ENCODE measurements at places on chromosomes 2 and 18.

- DNase-seq: no peak
Measured at GRCh38 chr2:191280290-191280689, 35.1 kb downstream of the MYO1B start.

- no peak for DNase-seq
Measured at GRCh38 chr18:63182861-63183260, 136.7 kb downstream of the BCL2 start.

DNA sequence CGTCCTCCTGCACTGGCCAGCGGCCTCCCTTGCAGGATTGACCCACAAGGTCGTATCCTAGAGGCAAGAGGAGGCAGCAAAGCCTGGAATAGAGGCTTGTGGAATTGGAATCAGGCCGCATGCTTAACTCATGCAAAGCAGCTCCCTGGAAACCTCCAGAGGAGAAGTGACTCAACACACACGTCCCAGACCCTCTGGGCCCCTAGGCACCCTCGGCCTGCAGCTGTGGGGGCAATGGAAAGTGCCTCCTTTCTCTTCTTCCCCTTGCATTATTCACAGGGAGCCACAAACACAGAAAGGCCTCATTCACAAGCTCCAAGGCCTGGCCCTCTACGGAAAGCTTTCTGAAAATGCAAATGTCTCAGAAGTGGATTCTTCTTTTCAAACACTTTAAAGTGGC, 19.6 kb downstream of the SPATA3 start:
- no peak for DNase-seq

DNA sequence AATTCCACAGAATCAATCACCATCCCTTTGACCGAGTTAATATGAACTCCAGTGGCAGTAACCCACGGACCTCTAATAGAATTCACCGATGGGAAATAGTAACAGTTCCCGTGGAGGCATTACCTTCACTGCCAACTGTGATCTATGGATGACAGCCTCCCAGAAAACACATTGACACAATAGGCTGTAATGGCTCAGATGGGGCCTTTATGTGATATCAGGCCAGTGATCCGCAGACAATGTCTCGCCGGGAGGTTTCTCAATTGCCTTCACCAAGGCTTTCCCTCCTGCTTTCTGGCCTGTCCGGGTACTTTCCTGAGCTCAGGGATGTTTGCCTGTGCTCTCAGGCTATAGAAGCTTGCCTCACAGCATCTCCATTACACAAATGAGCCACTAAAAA, 34.4 kb upstream of the KLF7 start:
- DNase-seq: no peak

DNA sequence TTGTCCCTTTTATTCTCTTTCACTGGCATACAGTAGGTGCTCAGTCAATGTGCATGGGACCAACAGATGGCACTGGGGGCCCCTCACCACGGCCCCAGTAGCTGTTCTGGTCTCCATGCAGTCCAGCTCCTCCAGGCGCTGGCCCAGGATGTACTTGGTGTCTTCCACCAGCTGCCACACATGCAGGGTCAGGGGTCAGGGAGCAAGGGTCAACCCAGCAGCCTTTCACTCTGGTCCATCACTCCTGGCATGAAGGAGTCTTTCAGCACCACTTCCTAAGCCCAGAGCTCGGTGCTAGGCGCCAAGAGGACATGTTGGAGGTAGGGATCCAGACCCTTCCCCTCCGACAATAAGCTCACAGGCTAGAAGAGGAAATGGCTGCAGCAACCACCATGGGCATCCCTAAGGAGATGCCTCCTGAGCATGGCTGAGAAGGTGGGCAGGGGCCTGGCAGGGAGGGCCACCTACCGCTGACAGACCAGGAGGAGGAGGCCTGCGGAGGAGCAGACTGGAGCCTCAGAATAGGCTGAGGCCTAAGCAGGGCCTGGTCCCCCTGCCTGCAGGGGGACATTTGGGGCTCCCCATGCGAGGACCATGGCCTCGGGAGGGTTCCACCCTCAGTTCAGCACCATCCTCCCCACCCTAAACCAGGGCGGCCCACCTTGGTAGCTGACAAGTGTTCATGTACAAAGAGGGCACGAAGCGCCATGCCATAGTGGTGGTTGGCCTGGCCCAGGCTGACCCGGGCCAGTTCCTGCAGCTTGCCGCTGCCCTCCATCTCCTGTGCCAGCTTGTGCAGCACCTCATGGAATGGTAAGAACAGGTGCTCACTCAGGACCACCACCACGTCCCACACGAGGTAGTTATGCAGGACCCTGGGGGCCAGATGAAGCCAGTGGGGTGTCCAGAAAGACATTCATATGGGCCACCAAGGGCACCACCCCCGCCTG, 10.2 kb downstream of the ALPG start:
- DNase-seq: no peak

DNA sequence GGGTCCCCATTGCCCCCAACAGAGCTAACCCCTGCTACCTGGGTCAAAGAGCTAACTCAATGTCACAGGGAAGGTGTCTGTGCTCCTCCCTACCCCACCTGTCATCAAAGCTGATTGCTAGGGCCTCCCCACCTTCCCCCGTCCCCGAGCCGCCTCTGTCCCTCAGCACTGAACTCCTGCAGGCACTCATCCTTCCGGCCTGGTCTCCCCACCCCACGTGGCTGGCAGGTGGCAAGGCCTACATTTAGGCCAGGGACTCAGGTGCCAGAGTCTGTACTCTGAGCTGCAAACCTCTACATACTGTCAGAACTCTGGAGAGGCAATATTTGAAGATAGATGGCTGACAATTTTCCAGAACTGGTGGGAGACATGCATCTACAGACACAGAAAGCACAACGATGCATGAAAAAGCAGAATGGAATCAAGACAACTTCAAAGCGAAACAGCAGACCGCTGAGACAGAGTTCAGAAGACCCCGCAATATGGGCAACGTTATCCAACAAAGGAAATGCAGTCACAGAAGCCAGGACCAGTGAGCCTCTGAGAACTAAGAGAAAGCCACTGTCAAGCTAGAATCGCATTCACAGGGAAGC, 195.8 kb downstream of the HDAC4 start:
- DNase-seq: no peak

DNA sequence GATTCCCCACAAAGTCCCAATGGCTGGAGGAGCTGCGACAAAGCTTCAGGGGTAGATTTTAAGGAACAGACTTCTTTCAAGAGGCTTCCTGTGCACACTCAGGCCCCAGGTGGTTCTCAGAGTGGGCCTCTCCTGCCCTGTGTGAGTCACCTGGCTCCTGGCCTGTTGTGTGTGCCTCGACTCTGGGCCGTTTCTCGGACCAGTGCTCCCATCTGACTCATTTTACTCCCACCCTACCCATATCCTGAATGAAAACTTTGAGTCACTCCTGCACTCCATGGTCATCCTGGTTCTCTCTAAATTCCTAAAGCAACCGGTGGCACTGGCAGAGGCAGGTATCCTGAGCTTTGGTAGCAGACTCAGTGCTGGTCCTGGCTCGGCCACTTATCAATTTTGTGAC, 84.1 kb downstream of the CELF4 start:
- no peak for DNase-seq

DNA sequence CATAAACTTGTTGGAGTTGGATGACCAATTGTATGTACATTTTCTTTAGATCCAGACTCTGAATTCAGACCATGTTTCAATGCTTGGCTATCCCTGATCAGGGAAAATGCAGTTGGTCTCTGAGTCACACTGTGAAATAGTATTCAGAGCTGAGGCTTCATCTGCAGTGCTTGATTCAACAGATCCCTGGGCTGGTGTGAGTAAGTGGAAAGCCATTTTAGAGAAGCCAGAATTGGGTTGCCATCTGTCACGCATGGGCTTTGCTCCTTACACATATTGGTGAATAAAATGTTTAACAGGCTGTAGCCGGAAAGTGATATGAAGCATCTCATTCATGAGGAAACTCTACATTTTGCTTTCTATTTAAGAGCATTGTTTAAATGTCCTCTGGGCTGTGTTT, 50.0 kb upstream of the ACYP2 start:
- no peak for DNase-seq

DNA sequence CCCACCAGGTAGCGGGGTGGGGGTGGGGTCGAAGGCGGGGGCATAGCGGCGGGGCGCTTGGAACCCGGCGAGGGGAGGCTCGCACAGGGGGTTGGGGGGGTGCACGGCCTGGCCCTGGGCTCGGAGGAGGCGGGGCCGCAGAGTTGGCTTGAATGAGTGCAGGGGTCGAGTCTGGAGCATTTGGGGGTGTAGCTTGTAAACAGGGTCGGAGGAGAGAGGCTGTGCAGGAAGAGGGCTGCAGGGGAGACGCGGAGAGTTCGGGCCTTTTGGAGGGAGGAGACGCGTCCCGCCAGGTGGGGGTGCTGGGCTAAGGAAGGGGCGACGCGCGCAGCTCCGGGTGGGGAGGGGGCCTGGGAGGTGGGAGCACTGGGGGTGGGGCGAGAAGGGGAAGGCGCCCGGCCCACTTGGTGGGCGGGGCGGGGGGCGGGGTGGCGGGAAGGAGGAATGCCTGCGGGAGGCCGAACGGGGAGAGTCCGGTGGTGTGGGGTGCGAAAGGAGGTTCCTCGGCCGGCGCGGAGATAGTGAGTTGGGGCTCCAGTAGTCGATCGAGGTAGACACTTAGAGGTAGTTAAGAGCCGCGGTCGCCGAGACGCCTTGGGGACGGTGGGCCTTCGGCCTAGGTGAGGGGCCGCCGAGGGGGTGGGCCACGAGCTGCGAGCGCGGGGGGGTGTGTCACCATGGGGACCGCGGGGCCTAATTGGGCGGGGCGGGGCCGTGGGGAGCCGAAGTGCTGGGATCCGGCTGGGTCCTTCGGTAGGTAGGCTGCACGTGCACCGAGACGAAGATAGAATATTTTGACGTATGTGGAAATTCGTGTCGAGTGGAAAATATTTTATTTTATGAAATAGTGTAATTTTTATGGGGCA, 774 bp downstream of the MSH6 start:
- peak; percentile 61 for DNase-seq

GRCh38 chr2:48397281-48397680, 132.7 kb upstream of the STON1 start:
- DNase-seq: no peak

- DNase-seq: no peak
Measured at GRCh38 chr2:24241528-24241927, 66.7 kb downstream of the FAM228A start.

DNA sequence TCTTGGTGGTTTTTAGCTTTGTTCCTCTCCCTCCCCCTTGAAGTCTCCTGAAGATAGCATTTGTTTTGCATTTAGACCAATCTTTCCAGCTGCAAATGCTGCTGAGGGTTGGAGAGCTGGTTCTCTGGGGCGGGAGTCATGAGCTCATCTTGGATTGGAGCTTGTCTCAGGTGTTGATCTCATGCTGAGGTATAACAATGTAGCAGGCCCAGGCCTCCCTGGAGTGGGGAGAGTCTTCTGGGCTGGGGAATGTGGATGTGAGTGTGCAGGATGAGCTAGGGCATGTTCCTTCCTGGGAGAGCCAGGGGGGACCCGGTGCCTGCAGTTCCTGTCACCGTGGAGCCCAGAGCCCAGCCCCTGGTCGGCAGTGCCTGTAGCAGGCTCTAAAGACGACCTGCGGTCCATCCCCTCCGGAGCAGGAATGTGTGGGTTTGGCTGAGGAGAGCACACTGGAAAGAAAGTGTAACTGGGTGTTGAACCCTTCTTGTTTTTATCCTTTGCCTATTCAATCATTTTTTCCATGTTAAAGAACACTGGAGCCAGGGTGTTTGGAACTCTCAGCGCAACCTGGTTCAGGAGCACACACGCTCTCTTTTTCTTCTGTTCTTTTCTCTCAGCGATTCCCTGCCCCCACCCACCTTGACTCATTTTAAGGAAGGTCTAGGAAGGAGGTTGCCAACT, 2.7 kb downstream of the ZNF532 start:
- no peak for DNase-seq

DNA sequence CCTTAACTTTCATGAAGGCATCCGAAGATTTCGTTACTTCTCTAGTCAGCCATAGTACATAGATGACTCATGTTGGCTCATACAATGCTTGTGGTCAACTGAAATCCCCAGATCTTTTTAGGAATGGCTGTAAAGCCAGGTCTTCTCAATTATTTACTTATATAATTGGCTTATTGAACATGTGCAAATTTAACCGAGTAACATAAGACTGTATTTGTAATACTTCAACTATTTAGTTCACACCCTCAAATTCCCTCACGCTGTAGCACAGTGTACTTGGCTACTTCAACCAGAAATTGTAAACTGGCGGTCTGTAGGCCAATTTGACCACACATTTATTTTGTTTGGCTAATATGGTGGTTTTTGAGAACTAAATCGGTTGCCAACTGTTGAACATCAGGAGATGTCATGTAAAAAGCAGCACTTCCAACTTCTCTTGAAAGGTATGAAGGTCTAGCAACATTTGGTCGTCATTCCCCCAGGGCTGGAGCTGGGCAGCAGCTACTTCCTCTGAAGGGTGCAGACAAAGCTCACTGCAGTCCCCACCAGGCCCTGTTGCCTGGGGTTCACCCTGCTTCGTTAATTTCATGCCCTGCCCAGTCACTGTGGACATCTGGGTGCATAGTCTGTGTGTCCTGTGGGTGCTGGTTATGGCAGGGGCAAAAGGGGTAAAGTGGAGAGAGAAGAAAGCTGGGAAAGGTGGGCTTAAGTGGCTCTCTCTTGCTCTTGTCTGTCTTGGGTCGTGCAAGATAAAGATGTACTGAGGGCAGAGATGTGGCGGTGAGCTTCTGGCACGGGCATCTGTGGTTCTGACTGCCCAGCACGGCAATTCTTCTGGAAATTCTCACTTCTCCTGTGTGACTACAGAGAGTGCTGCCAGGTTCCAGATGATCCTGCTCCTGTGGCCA, 3.2 kb upstream of the SH3RF3 start:
- no peak for DNase-seq

DNA sequence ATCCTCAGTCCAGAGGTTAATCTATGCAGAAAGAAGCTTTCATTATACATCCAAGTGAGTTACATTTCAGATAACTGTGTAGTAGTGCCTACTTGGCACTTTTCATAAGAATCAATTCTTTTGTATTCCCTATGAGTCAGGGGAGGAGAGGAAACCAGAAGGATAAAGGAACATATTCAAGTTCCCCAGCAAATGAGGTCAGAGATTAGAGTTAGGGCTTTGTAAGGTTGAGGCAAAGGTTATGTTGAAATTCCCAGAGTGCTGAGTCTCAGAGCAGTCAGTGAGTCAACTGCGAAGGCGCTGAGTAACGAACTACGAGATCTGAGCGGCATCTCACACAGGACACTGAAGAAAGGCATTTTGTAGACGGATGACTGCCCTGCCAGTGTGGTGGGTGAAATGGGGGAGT, 25.1 kb upstream of the ME2 start:
- no peak for DNase-seq

- no peak for DNase-seq
Measured at GRCh38 chr2:39629646-39630045, 36.1 kb upstream of the TMEM178A start.

DNA sequence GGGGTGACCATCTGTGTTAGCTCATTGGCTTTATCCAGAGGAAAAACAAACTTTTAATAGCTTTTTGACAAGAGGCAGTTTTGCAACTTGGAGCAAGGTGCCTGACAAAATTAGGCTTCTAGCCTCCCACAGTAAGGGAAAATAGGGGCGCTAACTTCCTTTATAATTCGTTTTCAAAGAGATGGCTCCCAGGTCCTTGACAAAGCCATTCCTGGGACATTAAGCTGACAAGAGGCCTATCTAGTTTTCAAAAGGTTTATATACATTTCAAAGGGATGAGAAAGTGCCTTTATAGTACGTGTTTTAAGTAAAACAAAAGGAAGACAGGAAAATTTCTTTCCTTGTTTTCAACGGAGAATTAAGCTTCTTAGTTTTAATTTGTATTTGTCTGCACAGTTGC, 159.4 kb upstream of the GCFC2 start:
- DNase-seq: no peak

- no peak for DNase-seq
Measured at GRCh38 chr2:237153181-237153580, 67.5 kb downstream of the COPS8 start.

All from HuH-7.5 (cell line).